ENCODE measurements at places on chromosomes 7 and 10.

DNA sequence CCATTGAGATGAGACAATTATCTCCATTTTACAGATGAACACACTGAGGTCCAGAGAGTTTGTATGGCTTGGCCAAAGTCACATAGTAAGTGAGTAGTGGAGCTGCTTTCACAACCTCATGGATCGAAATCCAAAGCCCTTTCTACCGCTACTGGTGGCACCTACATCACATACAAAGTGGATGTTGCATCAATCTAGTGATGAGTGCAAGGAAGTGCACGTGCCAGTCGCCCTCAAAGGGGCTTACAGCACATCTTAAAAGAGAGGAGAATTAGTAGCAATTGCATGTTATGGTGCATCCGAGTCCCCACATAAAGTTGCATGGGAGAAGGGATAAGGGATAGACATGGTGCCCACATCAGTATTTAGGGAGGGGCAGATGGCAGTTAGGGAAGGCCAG lies 31.0 kb upstream of the GPR26 start:
- no peak for DNase-seq

- no peak for DNase-seq
Measured at GRCh38 chr7:43405948-43406347, 177.0 kb upstream of the STK17A start.

DNA sequence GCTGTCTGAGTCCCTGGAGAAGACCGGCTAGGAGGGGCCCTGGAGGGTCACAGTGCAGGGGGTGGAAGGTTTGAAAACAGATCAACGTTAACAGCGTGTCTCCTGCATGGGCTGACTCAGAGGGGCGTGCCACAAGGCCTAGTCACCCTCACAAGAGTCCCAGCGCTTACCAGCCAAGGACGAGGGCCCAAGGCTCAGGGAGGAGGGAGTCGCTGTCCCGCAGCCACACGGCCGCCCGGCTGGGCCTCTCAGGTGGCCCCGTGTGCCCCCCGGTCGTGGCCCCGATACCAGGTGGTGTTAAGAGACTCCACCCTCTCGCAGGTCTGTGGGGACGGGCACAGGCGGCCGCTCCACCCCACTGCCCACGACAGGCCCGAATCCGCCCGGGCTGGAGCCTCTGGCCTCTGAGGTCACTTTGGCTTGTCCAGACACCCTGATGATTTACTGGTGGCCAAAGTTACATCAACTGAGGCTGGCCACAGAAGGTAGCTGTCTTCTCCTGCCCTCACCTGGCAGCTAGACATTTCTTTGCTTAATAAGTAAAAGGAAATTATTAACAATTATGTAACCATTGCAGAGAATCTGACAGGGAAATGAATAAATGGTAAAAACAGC lies 34.0 kb downstream of the FAM20C start:
- DNase-seq = no peak

GRCh38 chr7:44384586-44385433 lies 59.4 kb upstream of the CAMK2B start:
- DNase-seq = no peak

DNA sequence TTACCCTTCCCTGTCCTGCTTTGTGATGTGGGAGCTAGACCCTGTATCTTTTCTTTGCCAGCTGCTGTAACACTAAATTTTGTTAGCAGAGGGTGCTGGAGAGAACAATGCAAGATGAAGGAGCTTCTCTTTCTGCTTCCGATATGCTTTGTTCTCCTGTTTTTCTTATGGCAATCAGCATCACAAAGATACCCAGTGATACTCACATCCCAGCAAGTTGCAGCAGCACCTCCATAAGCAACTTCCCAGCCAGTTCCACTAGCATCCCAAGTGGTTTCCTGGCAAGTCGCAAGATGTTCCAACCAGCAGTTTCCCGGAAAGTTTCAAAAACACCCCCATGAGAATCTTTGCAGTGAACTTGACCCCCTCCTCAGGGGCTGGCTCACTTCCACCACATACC lies 148.6 kb downstream of the IMMP2L start:
- no peak for DNase-seq

DNA sequence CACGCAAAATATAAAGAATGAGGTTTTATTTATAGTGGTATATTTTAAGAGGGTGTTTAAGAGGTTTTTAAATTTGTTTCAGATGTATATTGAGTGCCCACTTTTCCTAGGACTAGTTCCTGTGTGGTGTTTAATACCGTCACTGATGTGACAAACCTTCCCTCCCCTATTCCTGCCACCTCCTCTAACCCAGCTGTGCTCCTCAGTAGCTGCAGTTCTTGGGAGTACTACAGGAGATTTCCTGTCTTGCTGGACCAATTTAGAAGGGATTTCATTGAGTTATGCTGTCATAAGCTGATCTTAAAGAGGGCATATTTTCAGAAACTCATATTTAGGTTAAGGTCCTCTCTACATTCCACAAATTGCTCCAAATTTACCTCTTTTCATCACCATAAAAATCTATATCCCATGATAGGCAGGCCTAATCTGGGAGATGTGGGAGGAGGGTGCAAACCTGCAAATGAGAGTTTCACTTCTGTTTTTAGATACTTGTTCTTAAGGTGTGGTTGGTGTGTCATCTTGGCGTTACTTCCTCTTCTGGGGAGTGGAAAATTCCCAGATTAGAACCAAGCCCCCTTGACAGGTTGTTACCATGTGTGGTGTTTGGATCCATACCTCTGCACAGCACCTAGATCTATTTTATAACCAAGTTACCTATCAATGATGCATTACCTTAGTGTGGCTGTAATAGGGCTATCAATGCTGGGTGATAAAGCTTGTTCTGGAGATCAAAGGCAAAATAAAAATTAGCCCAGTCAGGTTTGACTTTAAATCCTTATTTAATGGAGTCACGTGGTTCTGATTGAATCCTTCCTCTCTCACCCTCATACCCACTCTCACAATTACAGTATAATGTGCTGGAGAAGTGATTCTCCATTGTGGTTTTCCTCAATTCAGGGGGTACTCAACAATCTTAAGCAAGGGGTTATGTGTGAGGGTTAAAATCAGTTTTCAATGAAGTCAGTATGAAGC lies 141.1 kb downstream of the CDK14 start:
- DNase-seq = no peak

DNA sequence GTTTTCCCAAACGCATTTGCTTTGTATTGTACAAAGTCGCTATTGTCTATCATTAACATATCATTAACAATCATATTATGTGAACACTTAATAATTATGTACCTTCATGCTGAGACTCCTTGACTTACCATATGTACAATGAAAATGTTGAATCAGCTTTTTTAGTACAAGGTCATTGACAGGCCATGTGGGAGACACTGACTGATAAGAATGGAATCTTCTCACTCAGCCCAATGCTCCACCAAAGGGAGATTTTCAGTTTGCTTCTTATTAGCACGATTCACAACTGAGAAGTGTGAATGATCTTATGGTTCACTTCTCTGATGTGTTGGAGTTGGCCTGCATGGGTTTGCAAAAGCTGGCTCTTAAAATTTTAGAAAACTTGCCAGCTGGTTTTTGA lies 253.5 kb upstream of the TEX47 start:
- DNase-seq = no peak

- no peak for DNase-seq
Measured at GRCh38 chr10:103745341-103746247, 109.8 kb downstream of the SH3PXD2A start.

- DNase-seq = no peak
Measured at GRCh38 chr10:100896876-100897461, 15.8 kb upstream of the SLF2 start.

DNA sequence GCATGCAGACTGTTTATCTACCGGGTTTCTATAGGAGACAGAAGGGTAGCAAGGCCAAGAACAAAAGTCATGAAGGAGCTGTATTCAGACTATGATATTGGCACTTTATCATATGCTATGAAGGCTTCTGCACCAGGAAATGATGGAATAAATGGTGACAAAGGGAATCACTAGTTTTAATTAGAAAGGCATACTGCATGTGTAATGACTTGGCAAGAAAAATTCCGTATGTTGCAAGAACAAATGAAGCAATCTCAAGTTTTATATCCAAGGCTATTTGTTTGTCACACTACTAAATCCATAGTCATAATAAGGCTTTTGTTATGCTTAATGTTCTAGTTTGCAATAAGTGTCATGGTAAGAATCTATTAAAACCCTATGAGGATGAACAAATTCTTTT lies 230.9 kb downstream of the ZEB1 start:
- DNase-seq = no peak

GRCh38 chr7:81624650-81625631 lies 144.9 kb downstream of the HGF start:
- DNase-seq = no peak

DNA sequence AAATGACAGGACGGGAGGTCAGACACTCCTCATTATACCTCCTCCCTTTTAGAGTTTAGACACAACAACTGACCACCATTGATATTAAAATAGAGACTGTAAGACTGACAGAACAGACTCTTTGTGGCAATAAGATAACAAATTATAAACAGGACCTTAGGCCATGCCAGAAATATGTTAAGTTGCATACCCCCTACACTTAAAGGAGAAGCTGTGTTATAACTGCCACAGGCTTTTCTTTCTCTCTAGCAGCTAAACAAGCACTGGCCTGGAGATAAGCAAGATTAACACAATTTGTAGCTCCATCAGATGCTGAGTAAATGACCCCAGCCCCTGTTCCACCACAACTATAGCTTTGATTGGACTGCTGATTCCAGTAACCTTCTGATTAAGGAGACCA lies 10.5 kb upstream of the UNC5B start:
- no peak for DNase-seq

DNA sequence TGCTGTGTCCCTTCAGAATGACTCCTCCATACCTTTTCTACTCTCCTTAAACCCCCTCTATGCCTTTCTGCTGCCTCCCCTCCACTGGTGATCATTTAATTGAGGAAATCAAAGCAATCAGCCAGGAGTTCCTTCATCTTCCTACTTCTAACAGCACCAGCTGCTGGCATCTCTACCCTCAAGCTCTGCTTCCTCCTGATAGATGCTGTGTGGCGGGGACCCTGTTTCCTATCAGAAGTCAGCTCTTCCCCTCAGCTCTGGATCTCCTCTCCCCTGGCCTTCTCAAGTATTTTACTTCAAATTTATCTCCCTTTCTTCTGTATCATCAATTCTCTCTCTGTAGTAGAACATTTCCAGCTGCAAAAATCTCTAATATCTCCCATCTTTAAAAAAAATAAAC lies 183.7 kb downstream of the ELMO1 start:
- no peak for DNase-seq

GRCh38 chr7:148623586-148624282 lies 33.2 kb downstream of the C7orf33 start:
- DNase-seq = no peak

GRCh38 chr7:81859433-81859832 lies 89.6 kb upstream of the HGF start:
- DNase-seq = no peak

DNA sequence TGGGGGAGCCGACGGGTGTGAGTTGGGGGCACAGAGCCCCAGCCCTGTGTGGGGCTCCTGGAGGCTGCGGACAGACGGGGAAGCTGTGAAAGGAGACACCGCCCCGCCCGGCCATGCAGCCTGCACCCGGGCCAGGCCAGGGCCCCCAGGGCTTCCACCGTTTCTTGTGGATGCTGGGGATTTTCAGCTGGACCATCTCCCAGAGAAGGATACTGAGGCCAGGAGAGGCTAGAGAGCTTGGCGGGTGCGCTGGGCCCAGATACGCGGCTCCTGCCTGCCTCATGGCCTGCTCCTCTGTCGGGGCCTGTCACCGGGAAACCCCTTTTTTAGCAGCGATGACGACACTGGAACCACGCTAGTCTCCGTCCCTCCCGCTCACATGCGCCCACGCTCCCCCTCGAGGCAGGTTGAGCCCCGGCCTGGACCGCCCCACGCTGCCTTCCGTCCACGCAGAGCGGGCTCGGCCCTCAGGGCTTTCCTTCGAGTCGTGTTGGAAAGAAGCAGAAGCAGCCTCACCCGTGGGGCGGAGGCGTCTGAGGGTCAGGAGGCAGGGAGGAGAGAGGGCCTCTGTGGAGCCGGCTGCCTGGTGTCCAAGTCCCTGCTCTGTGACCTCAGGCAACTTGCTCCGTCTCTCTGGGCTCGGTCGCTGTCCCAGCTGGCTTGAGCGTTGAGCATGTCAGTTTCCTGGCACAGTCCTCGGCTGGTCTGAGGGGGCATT lies 11.7 kb downstream of the TMEM184A start:
- DNase-seq = no peak

- no peak for DNase-seq
Measured at GRCh38 chr10:98115031-98115787, 19.2 kb upstream of the R3HCC1L start.

DNA sequence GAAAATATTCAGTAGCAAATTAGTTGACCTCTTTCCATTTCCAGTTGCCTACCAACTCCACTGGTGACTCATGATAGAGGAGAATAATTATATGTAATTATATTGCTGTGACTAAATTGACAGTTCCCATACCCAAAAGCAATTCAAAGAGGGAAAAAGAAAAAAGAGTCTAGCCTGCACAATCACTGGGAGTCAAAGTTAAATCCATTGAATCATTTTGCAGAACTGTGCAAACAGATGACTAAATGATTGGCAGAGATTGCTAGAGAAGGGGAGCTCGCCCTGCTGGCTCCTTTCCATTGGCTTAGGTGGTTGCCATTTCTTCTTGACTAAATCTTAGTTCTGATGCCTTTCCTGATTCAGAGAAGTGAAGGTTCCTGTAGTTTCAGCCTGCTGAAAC lies 1228.6 kb upstream of the SORCS1 start:
- DNase-seq = no peak

DNA sequence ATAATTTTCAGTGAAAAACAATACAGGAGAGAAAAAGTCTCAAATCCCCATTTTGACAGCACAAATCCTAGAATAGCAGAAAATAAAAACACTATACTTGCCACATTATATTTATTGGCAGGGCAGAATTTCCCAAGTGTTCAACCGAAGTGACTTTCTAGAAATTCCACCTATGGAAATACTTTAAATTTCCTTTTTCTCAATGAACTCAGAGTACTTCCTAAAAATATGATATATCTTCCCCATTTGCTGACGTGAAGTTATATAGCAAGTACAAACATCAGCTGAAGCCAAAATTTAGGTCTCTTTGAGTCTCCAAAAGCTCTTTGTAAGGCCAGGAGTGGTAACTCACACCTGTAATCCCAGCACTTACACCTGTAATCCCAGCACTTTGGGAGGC lies 83.3 kb downstream of the NT5C2 start:
- DNase-seq = no peak

GRCh38 chr7:44149571-44150465 lies 8.7 kb upstream of the MYL7 start:
- DNase-seq = no peak

DNA sequence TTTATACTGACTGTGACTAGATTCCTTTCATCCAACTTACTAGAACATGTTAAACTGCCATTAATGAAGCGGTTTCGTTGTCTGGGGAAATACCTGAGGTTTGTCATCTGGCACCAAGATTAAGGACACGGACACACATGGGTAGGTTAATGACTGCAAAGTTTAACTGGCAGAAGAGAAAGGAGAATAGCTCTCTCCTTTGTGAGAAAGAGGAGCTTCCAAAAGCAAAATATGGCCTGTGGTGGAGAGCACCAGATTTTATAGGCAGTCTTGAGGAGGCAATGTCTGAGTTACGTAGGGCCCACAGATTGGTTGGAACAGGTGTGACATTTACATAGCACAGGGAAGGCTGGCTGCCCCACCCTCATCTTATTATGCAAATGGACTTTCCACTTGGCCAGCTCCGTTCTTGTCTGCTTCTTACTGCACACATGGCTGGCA lies 1193.0 kb upstream of the CELF2 start:
- no peak for DNase-seq

Data from AML-193 (cell line).